ENCODE measurements at places on chromosomes 2 and 18.

- no peak for DNase-seq
These were observed 2.3 kb downstream of the MYO1B start for GRCh38 chr2:191247381-191248057.

GRCh38 chr2:139099721-139100120 is 319.5 kb upstream of the NXPH2 start:
- DNase-seq = no peak

DNA sequence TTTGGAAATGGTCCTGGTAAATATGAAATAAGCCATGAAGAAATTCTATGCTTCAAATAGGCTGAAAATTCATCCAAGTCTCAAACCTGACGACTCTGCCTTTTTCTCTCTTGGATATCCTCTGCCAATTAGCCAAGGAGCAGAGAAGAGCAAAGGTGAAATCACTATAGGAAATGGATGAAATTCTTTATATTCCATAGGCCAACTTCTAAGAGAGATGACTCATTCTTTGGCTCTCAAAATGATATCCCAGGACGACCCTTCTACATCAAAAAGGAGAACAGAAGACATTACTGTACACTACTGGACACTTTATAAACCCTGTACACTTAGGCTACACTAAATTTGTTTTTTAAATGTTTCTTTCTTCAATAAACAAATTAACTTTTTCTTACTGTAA is 22.7 kb downstream of the PDE1A start:
- no peak for DNase-seq

DNA sequence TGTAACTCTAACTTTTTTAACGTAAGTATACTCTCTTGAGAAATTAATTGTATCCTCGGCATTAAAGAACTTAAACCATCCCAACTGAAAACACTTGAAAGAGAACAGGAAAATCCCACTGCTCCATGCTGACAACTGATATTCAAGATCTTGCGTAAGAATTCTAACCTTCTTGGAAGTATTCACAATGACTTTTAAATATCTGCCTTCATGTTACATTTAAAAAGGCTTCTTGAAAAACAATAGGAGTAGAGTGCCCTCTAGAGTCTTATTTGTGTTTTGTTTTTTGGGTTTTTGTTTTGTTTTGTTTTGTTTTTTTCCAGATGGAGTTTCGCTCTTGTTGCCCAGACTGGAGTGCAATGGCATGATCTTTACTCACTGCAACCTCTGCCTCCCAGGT is 65.4 kb upstream of the DNAJC10 start:
- DNase-seq = no peak

DNA sequence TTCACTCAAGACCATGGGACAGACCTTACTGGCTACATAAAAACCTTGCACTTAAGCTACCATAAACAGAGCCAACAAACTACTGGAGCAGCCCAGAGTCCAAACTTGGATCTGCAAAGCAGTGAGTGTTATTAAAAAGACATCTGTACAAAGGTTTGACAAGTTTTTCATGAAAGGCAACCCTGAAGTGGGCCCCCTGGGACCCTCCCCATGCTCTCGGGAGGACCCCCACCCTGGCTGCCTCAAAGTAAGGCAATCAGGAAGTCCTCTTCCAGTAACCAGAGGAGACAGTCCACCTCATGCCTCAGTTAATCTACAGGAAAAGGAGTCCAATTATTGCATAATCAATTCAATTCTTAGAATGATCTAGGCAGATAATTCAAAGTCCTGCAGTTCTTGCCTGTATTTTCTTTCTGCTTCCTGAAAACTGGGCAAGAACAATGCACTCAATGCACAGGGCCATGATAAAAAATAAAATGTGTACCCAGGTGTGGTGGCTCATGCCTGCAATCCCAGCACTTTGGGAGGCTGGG is 69.7 kb downstream of the TBC1D8 start:
- DNase-seq = no peak

DNA sequence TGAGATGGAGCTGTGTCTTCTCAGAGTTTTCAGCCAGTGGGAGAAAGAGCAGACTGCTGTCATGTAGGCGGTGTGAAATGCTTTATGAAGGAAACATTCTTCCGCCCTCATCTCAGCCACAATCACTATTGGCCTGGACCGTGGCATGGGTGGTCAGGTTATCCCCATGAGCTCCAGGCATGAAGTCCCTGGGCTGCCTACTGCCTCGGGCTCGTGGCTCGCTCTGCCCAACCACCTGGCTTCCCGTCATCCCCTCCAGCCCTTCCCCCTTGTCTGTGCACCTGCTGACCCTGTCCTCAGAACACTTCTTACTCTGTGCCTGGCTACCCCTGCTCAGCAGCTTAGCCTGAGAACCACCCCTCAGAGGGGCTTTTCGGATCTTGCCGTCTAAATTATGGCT is 15.5 kb downstream of the COLEC11 start:
- DNase-seq = no peak

DNA sequence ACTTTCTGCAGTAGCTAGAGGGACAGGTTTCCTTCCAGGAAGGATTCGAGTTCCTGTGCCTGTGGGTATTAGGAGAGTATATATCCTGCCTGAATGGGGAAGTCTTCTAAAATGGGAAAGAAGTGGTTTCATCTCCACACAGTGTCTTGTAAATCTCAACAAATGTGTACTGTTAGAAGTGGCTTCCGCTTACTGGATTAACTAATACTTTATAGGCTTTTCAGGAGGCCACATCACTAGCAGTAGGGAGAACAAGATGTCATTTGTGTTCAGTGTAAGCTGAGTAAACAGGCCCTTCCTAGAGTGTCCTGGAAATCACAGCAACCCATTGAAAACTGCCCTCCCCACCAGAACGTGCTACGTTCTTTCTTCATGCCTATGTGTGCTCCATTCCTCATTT is 12.5 kb upstream of the POLR1B start:
- no peak for DNase-seq

- DNase-seq = no peak
These were observed 13.4 kb downstream of the SPTBN1 start for GRCh38 chr2:54469484-54470053.

GRCh38 chr2:172921532-172922236 is 154.0 kb upstream of the MAP3K20 start:
- no peak for DNase-seq

DNA sequence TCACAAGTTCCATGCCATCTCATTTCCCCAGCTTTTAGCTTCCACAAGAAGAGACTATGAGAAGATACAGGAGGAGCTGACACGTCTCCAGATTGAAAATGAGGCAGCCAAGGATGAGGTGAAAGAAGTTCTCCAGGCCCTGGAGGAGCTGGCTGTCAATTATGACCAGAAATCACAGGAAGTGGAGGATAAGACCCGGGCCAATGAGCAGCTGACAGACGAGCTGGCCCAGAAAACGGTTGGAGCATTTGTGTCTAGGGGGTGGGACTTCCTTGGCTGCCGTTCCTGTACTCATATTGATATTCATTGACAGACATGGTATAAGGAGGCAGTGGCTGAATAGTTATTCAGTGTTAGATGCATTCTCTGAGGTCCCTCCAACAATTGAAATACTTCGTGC is 57.2 kb upstream of the LYPD6B start:
- DNase-seq = no peak

DNA sequence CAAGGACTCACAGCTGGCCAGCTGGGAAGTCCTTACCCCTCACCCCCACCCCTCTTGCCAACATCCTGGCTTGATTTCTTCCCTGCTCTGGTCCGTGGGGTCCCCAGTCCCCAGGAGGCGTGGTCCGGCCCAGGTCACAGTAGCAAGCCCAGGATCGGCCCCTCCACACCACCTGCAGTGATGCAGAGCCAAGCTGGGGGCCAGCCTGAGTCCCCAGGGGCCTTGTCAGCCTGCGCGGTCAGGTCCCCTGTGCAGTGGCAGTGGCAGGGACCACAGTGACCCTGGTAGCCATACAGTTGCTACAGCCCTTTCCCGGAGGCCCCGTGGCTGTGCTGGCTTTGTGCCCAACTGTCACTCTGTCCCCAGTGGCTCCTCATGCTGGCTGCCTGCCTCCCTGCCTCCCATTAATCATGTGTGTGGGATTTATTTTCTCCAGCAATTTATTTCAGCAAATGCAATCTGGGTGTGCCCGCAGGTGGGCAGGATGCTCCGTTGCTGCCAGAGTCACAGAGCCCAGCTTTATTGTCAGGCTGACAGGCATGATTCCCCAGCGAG is 8.8 kb upstream of the PRSS56 start:
- no peak for DNase-seq

DNA sequence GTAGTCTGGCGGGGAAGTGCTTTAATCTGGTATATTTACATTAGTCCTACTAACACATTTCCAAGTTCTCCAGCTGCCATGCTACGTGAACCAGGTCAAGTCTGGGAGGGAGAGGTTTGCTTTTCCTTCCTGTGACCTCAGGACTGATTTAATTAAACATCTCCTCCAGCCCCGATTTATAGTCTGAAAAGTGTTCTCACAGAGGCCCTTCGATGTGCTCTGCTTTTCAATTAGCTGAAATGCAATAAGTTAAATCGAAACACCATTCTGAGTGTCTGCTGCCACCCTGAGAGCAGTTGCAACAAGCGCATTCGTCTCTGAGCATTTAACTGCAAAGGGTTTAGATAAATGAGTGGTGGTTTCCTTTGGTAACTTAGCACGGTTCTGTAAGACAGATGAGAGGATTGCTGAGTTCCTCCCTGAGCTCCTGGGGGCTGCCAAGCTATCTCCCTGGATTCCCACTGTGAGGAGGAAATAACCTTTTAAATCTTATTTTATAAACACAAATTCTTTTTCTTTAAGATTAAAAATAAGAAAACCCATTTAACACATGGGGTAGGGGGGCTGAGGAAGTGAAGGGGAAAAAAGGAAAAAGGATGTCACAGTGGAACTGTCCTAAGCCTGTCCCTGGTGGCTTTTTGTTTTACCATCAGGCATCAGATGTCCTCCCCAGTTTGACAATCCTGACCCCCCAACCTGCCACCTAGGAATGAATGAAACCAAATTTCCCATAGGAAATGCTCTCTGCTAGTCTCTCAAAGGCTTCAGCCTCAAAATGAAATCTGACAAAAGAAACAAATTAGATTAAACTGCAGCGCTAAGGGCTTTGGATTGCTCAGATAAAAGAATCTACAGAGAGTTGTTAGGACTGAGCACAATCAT is 56.5 kb upstream of the CREB1 start:
- DNase-seq = peak; percentile 58

GRCh38 chr2:54092940-54093339 is 22.5 kb upstream of the ACYP2 start:
- DNase-seq = no peak

DNA sequence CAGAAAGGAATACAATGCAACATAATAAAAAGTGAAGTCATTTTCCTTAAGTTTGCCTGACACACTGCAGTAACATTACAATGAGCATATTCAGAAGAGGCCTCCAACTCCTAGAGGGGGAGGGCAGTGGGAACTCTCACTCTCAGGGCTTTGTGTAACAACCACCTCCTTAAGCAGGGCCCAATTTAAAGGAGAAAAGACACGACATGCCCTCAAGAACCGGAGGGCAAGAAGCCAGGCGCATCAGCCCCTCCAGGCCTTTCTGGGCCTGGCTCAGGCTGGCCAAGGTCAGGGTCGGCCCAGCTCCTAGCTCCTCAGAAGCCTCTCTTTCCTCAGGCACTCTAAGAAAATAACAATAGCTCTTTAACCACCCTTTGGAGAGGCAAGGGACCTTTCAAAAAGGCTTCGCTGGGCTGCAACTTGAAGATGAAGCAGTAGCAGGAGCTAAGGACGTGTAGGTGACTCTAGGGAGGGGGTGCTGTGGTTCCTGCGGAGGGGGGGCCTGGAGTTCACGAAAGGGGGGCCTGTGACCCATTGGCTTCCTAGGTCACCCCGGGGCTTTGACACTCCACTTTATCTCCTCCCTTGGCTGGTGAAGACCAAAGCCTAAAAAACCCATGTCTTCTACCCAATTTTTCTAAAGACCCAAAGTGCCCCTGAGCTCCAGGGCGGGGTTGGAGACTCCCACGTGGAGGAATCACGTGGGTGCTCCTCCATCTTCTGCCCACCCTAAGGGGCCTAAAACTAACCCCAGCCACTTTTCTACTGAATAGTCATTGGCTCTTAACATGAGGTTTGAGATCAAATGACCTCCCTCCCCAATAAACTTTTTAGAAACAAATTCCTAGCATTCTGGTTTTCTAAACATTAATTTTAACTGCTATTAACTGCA is 13.3 kb downstream of the SERTAD2 start:
- no peak for DNase-seq

DNA sequence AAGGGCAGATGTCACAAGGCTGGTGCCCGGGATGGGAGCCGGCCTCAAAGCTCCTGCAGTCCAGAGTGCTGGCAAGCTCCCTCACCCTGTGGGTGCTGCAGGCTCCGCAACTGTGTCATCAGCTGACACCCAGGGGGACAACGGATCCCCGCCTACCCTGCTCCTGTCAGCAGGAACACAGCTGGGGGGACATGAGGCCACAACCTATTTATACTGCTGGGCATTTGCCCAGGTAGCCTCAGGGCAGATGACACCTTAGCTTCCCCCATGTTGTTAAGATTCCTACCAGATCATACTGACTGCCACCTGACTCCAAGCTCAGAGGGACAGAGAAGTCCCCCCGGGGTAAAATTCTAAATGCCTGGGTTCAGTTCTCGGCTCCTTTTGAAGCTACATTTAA is 1.2 kb downstream of the ANKRD23 start:
- no peak for DNase-seq

- no peak for DNase-seq
These were observed 46.8 kb upstream of the PTPRM start for GRCh38 chr18:7520200-7520785.

GRCh38 chr2:230685178-230685577 is 27.5 kb upstream of the CAB39 start:
- no peak for DNase-seq

DNA sequence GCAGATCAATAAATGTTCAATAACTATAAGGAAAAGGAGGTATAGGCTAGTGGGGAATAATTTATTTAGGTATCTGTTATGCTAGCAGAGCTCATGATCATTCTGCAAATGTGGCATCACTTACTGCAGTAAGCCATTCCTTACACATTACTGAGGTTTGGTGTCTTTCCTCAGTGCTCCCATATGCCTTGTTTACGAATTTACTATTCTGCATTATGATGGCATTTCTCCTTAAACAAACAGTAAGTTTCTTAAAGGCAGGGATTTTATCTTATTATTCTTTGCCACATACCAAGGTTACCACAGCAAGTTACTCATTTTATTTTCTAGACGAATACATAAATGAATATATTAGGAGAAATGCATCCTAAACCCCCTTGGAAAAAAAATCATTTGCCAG is 88.4 kb downstream of the DSEL start:
- no peak for DNase-seq

GRCh38 chr2:160420711-160421110 is 72.9 kb downstream of the RBMS1 start:
- no peak for DNase-seq

GRCh38 chr2:156800065-156800653 is 364.0 kb downstream of the GPD2 start:
- DNase-seq = no peak

DNA sequence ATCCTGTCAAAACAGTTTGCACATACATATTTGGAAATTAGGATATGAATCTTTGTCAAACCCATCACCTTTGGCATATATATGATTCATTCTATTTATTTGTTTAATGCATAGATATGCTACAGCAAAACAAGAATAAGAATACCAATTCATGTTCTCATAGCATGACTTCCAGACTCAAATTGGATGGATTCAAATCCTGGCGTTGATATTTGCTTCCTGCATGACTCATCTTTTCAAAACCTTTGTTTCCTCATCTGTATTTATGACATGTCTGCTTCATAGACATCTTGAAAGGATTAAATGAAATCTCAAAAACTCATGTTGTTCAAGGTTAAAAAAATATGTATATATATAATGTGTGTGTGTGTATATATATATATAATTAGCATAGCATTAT is 261.3 kb downstream of the MBD5 start:
- no peak for DNase-seq

GRCh38 chr18:45506951-45507350 is 108.3 kb upstream of the SLC14A2 start:
- no peak for DNase-seq

All from substantia nigra (tissue), 51 donors.